ENCODE measurements at places on chromosomes 4 and X.

GRCh38 chr4:112213856-112214255 lies 17.7 kb upstream of the AP1AR start:
- peak; percentile 88 for DNase-seq

GRCh38 chr4:55876387-55876786 lies 22.9 kb downstream of the EXOC1 start:
- DNase-seq = no peak

- DNase-seq = no peak
Measured at GRCh38 chr4:1154126-1154522, 18.3 kb downstream of the SPON2 start.

GRCh38 chr4:23934915-23935314 lies 45.1 kb upstream of the PPARGC1A start:
- DNase-seq = peak; percentile 18

GRCh38 chrX:154780968-154781367 lies 18.3 kb downstream of the DKC1 start:
- DNase-seq = no peak

DNA sequence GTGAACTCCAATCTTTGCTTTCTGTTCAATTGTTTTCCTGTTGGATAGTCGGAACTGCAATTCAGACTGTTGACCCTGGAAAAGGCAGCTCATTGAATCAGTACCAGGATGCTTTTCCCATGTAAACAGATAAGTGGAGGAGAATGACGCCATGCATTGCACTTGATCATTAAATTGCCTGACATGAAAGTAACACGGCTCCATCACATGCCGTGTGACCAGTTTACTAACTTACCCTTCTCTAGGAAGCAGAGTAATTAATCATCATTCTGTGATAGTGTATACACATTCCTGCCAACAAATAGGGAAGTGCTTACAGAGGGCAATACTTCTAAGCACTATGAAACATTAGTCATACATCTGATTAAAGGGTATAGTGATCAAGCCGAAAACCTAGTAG lies 101.4 kb downstream of the PPARGC1A start:
- peak; percentile 40 for DNase-seq

GRCh38 chr4:189124149-189124758 lies 816.4 kb upstream of the FRG1 start:
- no peak for DNase-seq

All from suppressor macrophage treated with lipopolysaccharide for 4 hours (primary cell).